Activated T-helper 9 cell treated with anti-CD3 and anti-CD28 coated beads, Interleukin-2, amount 50 U/mL, for 16 hours (primary cell): ENCODE measurements at places on chromosomes 1 and 21.

GRCh38 chr1:173415905-173416450, 61.2 kb upstream of the PRDX6 start:
- DNase-seq = no peak

DNA sequence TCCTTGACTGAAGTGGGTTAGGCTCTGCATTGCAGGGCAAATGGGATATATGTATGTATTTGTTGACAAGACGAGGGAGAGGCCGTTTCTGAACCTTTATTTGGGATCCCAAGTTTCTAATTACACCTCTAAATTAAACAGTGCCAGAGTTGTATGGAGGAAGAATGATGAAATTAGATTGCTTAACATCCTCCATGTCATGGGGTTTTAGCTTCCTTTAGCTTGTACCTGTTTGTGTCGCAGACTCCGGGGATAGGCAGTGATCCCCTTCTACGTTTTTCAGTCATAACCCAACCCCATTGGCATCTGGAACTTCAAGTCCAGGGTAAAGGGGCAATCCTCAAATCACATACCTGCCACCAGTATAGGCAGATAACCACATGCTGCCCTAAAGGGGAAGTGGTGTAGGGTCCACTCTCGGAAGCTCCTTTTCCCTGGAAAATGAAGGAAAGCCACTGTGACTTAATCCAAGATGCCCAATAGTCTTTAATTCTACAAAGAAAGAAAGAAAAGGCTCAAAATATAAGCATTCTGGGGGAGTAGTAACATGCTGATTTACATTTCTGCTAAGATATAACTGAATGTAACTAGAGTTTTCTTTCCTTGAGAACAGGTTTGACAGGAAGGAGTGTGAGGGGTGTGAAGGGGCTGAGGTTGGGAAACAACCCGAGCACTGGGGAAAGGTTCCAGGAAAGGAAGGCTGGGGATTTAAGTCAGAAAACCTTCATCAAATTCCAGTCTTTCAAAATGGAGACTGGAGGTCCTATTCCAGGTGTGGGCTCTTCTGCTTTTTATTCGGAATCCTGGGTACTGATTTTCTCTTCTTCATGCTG, 77.6 kb downstream of the RGL1 start:
- DNase-seq = no peak

DNA sequence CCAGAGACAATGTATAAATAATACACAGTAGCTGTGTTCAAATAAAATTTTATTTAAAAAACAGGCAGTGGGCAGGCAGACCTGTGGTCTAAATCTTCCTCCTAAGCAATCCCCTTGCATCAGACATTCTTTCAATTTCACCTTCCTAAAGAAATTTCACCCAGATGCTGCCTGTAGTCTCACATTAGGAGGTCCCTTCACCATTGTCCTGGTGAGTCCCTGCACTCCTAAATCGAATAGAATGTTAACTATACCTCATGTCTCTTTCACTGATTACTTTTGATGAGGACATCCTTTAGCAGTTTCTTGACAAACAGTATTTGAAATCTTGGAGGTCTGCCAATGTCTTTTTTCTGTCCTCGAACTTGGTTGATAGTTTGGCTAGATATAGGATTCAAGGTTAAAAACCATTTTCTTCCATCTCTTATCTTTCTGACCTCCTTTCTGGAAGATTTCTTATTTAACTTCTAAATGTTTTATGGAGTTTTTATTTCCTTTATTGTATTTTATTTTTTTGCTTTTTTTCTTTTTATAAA, 77.5 kb downstream of the LPGAT1 start:
- no peak for DNase-seq

- no peak for DNase-seq
Observed at GRCh38 chr1:63789856-63790605, 16.2 kb downstream of the ROR1 start.

GRCh38 chr1:99457381-99458165, 188.3 kb upstream of the PALMD start:
- no peak for DNase-seq
